ENCODE measurements at places on chromosomes 4 and X.

DNA sequence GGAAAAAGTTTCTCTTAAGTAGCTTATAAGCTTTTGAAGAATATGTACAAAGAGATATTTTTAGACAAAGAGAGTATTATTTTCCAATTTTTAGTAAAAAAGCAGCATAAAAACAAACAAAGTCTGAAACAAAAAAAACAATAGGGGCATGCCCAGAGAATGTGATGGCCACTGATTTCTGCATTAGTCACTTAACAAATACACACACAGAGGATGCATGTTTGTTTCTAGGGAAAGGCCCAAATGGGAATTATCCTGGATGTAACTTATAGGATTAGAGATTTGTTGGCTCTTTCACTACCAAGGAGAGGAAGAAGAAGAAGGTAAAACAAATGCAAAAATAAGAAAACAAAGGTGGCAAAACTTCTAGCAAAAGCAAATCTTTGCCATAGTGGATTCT, 95.9 kb upstream of the SCOC start:
- no peak for DNase-seq

- DNase-seq: no peak
Measured at GRCh38 chr4:173520921-173521466, 9.0 kb downstream of the HAND2 start.

DNA sequence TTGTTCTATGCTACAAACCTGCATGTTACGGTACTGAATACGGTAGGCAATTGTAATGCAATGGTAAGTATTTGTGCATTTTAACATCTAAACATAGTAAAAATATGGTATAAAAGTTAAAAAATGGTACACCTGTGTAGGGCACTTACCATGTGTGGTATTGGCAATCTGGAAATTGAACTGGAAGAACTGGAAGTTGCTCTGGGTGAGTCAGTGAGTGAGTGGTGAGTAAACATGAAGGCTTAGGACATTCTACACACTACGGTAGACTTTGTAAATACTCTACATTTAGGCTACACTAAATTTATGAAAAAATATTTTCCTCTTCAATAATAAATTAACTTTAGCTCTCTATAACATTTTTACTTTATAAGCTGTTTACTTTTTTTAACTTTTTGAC, 78.9 kb downstream of the RRAGB start:
- no peak for DNase-seq

GRCh38 chr4:118676128-118676527, 9.1 kb upstream of the METTL14 start:
- DNase-seq: no peak

DNA sequence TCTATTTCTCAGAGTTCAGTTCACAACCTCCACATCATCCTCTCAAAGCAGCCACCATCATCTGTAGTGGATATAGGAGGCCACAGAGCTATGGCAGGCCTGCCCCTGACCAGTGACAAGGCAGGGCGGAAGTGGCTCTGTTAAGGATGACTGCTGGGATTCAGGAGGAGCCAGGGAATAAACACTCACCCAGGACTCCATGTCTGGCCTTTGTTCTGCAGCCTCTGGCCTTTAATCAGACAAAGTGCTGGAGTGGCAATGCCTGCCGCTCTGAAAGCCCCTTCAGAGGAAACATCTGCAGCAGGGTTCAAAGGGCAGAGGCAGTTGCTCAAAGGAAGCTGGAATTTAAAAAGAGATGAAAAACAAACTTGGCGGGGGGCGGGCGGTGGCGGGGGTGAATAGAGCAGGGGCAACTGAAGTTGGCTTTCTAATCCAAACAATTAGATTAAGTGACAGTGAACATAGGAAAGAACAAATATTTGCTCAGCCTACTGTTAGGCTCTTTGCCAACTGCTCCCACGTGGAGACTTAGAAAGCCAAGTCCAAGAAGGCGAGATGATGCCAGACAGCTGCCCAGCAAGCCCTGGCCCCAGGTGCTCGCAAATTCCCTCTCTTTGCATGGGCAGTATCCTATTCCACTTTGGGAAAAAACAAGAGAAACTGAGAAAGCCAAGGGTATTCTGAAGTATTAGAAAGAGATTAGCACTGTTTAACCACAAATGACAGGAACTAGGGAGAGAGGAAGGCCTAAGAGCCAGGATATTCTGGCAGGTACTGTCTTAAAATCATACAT, 5.5 kb downstream of the MPP1 start:
- DNase-seq: no peak

- no peak for DNase-seq
Measured at GRCh38 chr4:12118651-12119213, 690.0 kb upstream of the HS3ST1 start.

GRCh38 chr4:26218677-26219605, 101.9 kb upstream of the RBPJ start:
- DNase-seq: no peak

DNA sequence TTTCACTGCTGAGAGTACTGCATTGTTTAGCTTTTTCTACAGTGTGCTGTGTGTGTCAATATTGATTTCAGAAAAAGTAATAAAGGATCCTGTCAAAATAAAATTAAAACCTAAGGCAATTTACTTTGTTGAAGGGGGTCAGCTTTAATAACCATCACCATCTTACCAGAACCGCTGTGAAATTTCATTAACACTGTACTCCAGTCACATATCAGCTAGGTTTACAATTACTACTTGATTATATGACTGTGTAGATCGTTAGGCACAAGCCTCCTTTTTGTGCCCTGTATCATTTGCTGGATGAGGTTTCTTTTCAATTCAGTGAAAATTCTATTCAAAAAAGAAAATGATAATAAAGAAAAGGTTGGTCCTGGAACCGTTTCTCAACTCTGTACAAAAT, 917.2 kb downstream of the CENPC start:
- no peak for DNase-seq

DNA sequence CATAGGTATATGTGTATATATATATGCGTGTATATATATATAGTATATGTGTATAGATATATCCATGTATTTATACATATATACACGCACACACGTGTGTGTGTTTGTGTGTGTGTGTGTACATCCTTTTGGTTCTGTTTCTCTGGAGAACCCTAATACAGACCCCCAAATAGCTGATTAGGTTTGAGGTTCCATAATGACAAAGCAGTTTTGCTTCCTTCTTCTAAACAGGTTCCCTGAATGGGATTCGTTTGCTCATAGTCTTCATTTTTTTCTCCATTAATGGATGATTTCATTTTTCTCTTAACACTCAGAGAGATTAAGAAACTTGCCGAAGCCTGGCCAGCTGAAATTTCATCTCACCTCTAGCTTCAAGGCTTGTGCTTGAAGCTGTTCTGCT, 234.0 kb upstream of the BCOR start:
- DNase-seq: no peak

- no peak for DNase-seq
Measured at GRCh38 chrX:108438110-108438623, at the start of gene COL4A6. Gene COL4A6 (minus strand): TSS chrX:108438422. CDS start chrX:108438196, 226 bp downstream.

GRCh38 chr4:147160908-147161513, 215.3 kb upstream of the TTC29 start:
- no peak for DNase-seq

DNA sequence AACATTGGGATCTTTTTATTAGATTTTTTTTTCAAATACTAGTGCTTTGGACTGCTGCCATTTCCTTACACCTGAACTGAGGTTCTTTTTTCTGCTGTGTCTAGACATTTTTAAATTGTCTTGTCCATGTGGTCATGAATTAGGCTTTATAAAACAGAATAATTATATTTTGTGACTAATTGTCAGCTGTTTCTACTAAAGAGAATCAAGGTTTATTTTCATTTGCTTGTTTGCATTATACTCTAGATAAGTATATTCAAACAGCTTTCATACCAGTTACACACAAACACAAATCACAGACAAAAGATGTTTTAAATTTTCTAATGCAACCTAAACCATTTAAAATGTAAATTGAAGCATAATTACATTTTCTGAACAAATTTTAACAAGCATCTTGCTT, 194.7 kb downstream of the GALNTL6 start:
- DNase-seq: no peak

GRCh38 chr4:40850496-40850895, 100.7 kb downstream of the NSUN7 start:
- no peak for DNase-seq

DNA sequence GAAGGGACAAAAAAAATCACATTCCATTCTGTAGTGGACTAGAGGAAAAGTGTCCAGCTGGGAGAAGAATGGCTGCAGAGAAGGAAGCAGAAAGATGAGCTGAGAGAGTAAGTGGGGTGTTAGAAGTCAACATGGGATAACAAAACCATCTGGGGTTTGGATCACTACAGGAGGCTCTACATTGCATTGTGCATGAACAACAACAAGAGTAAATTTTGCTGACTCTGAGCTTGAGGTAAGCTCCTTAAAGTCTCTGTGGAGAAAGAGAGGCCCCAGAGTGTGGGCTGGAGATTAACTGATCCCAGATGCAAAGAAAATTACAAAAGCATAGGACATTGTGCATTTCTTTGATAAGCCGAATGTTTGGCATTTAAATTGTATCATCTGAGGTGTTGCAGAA, 128.9 kb downstream of the UGT8 start:
- no peak for DNase-seq

Data from retinal pigment epithelial cell (primary cell).